ENCODE measurements at places on chromosomes 3 and 15. TPM values are rescaled to one million over a fixed set of nuclear protein-coding genes. Genes with fewer than 3 reads are reported as not detected.

DLEC1 gene
- 0.46 TPM for total RNA-seq

C3orf22 gene
- total RNA-seq, result not detected

EPHA6 gene
- total RNA-seq, result not detected

RPUSD3 gene
- total RNA-seq, result 81.5 TPM

ROBO1 gene
- total RNA-seq, result 1.3 TPM

GPR160 gene
- 9.4 TPM for total RNA-seq

PDCD6IP gene
- 150 TPM for total RNA-seq

TRPM1 gene
- total RNA-seq, result not detected

Data from activated CD4-positive, alpha-beta T cell treated with anti-CD3 and anti-CD28 coated beads for 36 hours (primary cell).